ENCODE measurements at places on chromosomes 1 and 21. TPM values are rescaled to one million over a fixed set of nuclear protein-coding genes. Genes with fewer than 3 reads are reported as not detected.

FMO2 gene
- polyA plus RNA-seq: not detected

DNA sequence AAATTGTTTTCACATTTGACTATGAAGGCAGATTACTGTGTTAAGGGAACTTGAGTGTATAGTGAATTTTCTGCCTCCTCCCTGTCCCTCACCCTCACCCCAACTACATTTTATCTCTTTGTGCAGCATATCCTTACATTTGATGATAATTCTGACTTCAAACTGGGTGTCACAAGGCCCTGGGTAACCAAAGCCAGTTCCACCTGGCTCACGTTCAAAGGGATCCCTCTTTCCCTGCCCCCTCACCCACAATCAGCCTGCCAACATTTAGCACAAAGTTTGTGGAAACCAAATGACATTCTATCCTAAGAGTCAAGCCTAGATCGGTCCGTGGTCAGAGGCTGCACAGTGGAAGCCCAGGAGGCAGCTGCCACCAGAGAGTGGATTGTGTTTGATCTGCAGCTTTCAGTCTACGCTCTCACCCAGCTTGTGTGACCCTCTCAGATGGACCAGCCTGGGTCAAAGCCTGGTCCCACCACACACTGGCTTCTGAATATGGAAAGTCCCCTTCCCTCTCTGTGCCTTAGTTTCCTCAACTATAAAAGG is 10.3 kb downstream of the KIAA0040 start:
- H3K36me3 ChIP-seq: peaks cover 8% of the 10 kb centered on the region
- DNase-seq: no peak
- no peak overlapping the region for H3K4me3 ChIP-seq
- peaks cover 76% of the 10 kb centered on the region for H3K4me1 ChIP-seq
- H3K27me3 ChIP-seq: no peaks in the 10 kb centered on the region
- no peak overlapping the region for H3K27ac ChIP-seq

CHI3L1 gene
- polyA plus RNA-seq: not detected

GJA4 gene
- polyA plus RNA-seq: not detected

GRCh38 chr21:38813547-38813946 is 7.8 kb downstream of the ETS2 start:
- no peak overlapping the region for H3K4me3 ChIP-seq
- H3K27ac ChIP-seq: no peak overlapping the region
- H3K27me3 ChIP-seq: no peaks in the 10 kb centered on the region
- no peaks in the 10 kb centered on the region for H3K4me1 ChIP-seq

DNA sequence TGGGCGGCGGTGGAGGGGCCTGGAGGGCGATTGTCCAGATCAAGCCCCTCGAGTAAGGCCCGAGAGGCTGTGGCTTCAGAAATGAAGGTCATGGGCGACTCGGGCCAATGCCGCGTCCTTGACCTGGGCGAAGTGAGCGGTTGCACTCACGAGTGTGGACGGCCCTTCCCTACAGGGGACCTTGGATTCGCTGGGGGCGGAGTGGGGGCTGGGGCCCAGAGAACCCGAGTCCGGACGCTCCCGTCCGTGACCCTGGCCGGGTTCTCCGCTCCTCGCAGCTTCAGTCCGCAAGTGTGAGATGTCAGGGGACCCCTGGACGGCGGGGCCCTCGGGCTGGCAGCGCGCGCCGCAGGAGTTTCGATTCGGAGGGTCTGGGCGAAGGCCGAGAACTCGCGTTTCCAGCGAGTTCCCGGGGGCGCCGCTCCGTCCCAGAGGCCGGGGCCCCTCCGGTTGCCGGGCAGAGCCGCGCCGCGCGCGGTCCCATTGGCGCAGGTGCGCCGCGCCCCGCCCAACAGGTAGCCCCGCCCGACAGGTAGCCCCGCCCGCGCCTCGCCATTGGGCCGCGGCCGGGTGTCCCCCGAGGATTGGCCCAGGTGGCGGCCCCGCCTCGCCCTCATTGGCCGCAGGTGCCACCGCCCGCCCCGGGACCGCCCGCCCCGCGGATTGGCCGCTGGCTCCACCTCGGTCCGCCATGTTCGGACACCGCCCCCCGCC is at the start of gene PRKCZ:
Gene PRKCZ, plus strand, starts transcription at position 694 of the 714 bp plus-strand sequence. CDS start 220 bp downstream, outside the sequence.
- peak within 1 kb of the TSS; percentile 70 for H3K4me3 ChIP-seq
- H3K27me3 ChIP-seq: no peaks in the 10 kb centered on the region

DNA sequence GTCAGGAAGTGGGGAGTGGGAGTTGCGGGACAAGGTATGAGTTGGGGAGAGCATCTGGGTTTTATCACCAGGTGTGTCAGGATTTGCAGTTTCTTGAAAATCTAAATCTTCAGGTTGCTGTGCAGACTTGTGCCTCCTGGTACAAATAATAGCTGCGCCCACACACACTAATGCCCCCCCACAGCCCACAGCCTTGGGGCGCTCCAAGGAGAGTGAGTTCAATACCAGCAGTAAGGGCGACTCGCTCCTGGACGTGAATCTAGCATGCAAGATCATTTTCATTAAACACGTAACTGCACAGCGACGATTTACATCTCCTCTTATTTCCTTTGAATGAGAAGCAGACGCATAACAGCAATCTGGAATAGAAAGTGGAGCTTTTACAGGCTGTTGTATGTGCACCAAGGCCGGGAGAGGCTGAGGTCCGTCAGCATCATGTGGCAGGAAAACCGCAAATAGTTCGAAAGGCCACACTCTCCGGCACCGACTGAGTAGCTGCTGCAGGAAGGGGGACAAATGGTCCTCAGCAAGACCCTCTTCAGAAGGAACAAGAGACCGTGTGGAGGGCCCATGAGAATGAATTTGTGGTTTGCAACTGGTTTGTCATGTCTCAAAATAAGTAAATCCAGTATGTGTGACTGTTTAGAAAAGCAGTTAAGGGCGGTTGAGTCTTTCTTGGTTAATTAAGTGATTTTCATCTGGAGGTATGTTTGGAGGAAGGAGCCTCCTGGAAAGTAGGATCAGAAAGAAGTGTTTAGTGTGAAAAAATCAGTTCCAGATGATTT is 439.5 kb downstream of the SMYD3 start:
- no peaks in the 10 kb centered on the region for H3K27me3 ChIP-seq
- peak; percentile 1 for DNase-seq
- no peaks in the 10 kb centered on the region for H3K4me1 ChIP-seq
- H3K36me3 ChIP-seq: no peaks in the 10 kb centered on the region

DNA sequence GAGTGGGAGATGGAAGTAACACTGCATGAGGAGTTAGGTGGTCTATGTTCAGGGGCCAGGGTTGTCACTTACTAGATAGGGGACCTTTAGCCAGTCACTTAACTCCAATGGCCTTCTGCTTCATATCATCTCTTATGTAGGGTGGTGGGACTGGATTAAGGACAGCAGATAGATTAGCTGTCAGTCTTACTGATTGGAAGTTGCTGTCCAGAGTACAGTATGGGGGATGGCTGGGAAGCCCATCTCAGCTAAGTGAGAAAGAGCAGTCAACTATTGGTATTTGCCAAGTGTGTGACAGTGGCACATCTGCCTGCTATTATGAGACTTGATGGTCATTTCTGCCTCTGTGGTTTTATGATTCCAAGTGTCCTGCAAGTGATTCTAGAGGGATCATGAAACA is 130.9 kb downstream of the FGGY start:
- no peak overlapping the region for H3K4me3 ChIP-seq
- H3K4me1 ChIP-seq: no peaks in the 10 kb centered on the region
- H3K36me3 ChIP-seq: no peaks in the 10 kb centered on the region
- no peak for DNase-seq
- H3K27me3 ChIP-seq: no peaks in the 10 kb centered on the region

TSPEAR gene
- 0.05 TPM for polyA plus RNA-seq

SPRR1A gene
- not detected for polyA plus RNA-seq

COG2 gene
- polyA plus RNA-seq: 35.0 TPM

- H3K4me3 ChIP-seq: peak overlapping the region; percentile 94
- H3K27me3 ChIP-seq: no peaks in the 10 kb centered on the region
- no peak for DNase-seq
These were observed 930 bp downstream of the CDC14A start for GRCh38 chr1:100353071-100353801.

ELAPOR1 gene
- polyA plus RNA-seq: 15.7 TPM

DNA sequence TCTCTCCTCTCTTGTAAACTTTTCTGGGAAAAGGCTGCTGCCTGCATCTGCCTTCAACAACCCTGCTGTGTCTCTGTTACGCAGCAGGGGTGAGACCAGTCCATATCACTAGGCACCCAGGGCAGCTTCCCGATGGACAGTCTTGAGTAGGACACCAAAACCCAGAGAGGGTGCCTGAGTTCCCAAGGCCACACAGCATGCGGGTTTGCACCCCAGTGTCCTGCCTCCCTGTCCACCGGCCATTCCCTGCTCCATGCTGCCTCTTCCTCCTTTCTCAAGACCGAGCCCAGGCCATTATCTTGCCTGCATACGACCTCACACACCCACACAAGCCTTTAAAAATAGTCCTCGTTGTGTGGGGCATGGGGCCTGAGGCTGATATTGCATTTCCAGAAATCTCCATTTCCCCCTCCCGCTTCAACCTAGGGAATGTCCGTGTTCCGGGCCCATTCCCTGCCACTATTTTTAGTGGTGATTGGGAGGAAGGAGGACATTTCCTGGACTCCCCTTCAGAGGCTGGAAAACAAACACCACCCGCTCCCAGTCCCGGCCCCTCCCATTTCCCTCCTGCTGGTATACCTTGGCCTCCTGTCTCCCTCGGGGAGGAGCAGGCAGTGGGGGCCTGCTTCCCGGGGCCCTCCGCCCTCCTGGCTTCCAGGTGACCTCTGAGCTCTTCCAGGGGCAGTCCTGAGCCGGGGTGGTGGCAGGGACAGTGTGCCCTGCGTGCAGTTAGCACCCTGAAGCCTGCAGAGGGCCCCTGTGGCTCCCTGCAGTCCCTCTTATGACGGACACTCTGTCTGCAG is 132.4 kb upstream of the TMEM51 start:
- H3K27ac ChIP-seq: no peak overlapping the region
- no peaks in the 10 kb centered on the region for H3K27me3 ChIP-seq
- no peak overlapping the region for H3K4me3 ChIP-seq
- H3K36me3 ChIP-seq: no peaks in the 10 kb centered on the region
- H3K4me1 ChIP-seq: no peaks in the 10 kb centered on the region

GRCh38 chr1:223859058-223859457 is 13.3 kb upstream of the TP53BP2 start:
- H3K27ac ChIP-seq: no peak overlapping the region
- no peak for DNase-seq
- H3K27me3 ChIP-seq: no peaks in the 10 kb centered on the region
- no peaks in the 10 kb centered on the region for H3K4me1 ChIP-seq

DNA sequence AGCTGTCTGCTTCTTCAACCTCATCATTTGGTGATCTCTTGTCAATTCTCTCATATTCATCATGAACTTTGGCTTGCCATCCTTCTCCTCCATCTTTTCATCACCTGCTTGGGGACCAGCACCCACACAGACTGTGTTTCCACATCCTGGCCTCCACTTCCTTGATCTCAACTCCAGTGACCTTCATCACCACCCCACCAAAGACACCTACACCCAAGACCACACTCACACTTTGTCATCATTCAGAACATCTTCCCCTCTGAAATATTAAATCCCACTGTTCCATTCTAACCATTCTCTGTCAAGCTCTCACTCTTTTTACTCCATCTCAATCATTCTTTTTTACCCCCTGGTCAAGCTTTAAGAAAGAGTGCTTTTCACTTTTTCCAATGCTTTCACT is 115.5 kb upstream of the VAV3 start:
- peak; percentile 60 for DNase-seq
- peak overlapping the region; percentile 1 for H3K4me3 ChIP-seq
- H3K36me3 ChIP-seq: no peaks in the 10 kb centered on the region
- H3K27ac ChIP-seq: no peak overlapping the region
- H3K27me3 ChIP-seq: no peaks in the 10 kb centered on the region

BACE2 gene
- polyA plus RNA-seq: 0.58 TPM

LRRC38 gene
- polyA plus RNA-seq: not detected

DNA sequence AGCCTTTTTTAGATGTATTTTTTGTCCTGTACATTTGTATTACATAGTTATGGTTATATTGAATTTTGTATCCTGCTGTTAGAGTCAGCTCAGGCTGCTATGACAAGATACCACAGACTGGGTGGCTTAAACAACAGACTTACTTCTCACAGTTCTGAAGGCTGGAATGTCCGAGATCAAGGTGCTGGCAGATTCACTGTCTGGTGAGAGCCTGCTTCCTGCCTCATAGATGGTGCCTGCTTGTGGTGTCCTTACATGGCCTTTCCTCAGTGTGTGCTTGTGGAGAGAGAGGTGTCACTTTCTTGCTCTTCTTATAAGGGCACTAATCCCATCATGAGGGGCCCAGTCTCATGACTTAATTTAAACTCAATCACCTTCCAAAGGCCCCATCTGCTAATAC is 23.1 kb upstream of the MYSM1 start:
- no peaks in the 10 kb centered on the region for H3K36me3 ChIP-seq
- no peak overlapping the region for H3K27ac ChIP-seq
- DNase-seq: no peak

OLFML3 gene
- polyA plus RNA-seq: not detected

GRCh38 chr1:176950736-176951324 is 213.7 kb downstream of the ASTN1 start:
- H3K27me3 ChIP-seq: no peaks in the 10 kb centered on the region
- H3K4me1 ChIP-seq: no peaks in the 10 kb centered on the region
- H3K4me3 ChIP-seq: no peak overlapping the region
- no peak overlapping the region for H3K27ac ChIP-seq
- no peaks in the 10 kb centered on the region for H3K36me3 ChIP-seq

DNA sequence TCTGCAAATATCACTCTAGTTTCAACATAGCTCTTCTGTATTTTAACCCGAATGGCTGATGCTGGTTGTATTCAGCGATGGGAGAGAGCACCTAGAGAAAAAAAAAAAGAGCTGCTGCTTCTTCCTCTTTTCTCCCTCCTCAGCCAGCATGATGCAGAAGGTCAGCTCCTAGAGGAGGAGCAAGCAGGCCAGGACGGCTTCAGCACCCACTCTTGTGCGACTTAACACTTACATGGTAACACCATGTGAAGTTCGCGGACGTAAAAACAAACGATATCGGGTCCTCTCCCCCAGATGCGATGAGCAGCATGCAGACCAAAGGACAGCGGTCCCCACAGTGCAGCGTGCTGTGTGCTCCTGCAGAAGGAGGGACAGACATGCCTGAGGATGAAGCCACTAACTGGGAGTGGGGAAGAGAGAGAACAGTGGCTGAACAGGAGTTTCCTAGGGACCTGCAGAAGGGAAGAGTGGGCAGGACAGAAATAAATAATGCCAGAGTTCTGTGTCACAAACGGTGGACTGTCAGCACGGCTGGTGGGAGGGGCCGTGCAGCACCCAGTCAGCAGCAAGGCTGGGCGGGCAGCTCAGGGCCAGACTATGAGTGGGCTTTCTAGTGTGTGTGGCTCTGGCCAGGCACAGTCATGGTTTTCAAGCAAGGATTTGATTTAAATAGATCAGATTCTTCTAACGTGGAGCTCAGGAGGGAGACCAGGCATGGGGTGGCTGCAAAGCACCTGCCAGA is 11.4 kb upstream of the B3GALT5 start:
- no peak overlapping the region for H3K4me3 ChIP-seq
- no peak overlapping the region for H3K27ac ChIP-seq
- no peaks in the 10 kb centered on the region for H3K36me3 ChIP-seq
- H3K4me1 ChIP-seq: no peaks in the 10 kb centered on the region

TBX19 gene
- 2.3 TPM for polyA plus RNA-seq
